ENCODE measurements at places on chromosomes 6 and 20. TPM values are rescaled to one million over a fixed set of nuclear protein-coding genes. Genes with fewer than 3 reads are reported as not detected.

DNA sequence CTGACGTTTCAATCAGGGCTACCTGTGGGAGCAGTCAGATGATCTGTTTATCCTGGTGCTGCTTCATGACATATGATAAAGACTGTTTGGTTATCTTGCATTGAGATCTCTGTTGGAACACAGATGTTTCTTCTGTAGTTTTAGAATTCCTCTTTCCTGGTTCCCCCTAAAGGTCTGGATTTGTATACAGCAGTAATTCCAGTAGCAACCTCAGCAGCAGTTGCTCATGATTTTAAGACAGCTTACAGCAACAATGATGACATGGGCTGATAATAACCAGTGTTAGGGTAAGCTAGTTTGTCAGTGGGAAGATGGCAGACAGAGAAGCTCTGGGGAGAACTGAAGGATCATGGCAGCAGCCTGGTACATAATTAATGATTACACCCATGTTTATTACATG, 439.4 kb downstream of the PHF3 start:
- no peaks in the 10 kb centered on the region for H3K27me3 ChIP-seq
- no peaks in the 10 kb centered on the region for H3K36me3 ChIP-seq
- H3K4me1 ChIP-seq = no peaks in the 10 kb centered on the region
- H3K4me3 ChIP-seq = no peak overlapping the region

- DNase-seq = no peak
- no peak overlapping the region for H3K4me3 ChIP-seq
- peaks cover 30% of the 10 kb centered on the region for H3K36me3 ChIP-seq
- H3K27me3 ChIP-seq = no peaks in the 10 kb centered on the region
- H3K27ac ChIP-seq = no peak overlapping the region
These were observed 32.5 kb downstream of the TOP1 start for GRCh38 chr20:41061155-41061554.

GRCh38 chr20:32718749-32719348, 24.4 kb downstream of the COMMD7 start:
- peaks cover 36% of the 10 kb centered on the region for H3K36me3 ChIP-seq
- H3K4me1 ChIP-seq = peaks cover 3% of the 10 kb centered on the region

Gene SLC26A8
- total RNA-seq = not detected

Gene THEMIS
- total RNA-seq = 0.22 TPM

Gene TSPYL4
- 30.5 TPM for total RNA-seq

Gene RGL2
- total RNA-seq = 59.4 TPM

Gene ROS1
- total RNA-seq = 0.08 TPM

Gene TRIM15
- total RNA-seq = not detected

Gene SLC22A2
- not detected for total RNA-seq
